HS-27A (cell line): ENCODE measurements at places on chromosomes 16 and 17.

GRCh38 chr17:49125449-49125848, 7.1 kb upstream of the B4GALNT2 start:
- DNase-seq, result no peak

GRCh38 chr17:9053406-9053805, 32.1 kb downstream of the NTN1 start:
- DNase-seq, result no peak

DNA sequence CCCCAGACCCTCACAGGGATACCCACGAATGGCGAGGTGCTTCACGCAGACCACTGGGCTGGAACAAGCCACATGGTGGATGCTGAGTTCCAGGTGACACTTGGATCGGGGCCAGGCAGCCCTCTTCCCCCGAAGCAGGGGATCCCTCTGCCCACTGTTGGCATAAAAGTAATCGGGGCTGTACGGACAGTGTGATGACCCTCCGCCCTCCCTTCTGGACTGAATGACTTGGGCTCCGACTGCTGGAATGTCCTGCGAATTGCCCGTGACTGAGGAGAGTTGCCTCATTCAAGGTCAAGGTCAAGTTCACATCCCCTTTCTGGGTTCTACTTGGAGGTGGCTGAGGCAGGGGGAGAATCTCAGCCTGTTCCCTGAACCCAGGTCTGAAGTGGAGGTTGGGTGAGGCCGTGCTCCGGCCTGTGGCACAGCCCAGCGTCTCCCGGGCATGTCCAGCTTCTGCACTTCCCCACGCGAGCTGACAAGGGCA, 28.5 kb upstream of the CREBBP start:
- DNase-seq, result no peak

DNA sequence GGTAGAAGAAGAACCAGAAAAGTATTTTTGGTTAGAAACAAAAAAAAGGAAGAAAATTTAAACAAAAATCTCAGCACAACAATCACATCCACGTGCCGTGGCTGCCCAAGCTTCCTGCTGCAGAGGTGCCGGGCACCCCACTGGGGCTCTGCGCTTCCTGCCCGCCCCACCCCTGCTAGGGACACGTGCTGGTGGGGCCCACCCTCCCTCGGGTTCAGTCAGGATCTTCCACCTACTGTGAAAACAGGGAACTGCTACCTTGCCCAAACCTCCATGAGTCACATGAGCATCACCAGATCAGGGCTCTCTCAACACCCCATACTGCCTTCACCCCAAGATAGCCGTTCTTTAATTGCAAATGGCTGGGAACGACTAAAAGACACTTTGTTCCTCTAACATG, 24.4 kb upstream of the CYTH1 start:
- DNase-seq, result no peak

DNA sequence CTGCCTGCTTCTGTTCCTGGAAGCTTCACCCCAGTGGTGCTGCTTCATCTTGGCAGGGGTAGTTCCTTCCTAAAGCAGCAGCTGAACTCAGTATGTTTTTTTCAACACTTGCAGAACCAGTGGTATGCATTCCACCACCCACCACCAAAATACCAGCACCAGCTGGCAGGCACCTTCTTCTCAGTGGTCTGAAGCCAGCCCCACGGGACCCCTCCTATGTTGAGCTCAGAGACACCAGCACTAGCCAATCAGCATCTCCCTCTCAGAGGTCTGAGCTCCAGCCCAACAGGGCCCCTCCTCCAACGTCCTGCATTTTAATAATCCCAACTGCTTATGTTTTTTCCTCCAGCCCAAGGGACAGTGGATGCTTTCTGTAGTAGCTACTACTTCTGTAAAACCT, 299.6 kb upstream of the CCL2 start:
- DNase-seq, result no peak

DNA sequence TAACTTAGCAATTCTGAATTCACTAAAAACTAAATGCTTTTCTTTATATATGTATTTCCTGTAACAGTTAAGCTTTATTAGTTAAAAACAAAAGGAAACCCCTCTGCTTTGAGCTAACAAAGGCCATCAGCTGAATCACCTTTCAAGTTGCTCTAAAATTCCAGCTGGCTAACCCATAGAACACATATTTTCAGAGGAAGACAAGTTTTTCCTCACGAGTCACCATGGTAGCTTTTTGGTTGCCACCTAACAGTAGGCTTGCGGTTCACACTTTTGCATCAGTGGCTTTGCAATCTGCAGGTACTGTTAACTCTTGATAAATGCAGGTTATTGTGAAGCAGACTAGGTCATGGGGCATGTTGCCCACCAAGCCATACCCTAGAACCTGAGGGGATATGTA, 57.6 kb upstream of the IRX5 start:
- no peak for DNase-seq

DNA sequence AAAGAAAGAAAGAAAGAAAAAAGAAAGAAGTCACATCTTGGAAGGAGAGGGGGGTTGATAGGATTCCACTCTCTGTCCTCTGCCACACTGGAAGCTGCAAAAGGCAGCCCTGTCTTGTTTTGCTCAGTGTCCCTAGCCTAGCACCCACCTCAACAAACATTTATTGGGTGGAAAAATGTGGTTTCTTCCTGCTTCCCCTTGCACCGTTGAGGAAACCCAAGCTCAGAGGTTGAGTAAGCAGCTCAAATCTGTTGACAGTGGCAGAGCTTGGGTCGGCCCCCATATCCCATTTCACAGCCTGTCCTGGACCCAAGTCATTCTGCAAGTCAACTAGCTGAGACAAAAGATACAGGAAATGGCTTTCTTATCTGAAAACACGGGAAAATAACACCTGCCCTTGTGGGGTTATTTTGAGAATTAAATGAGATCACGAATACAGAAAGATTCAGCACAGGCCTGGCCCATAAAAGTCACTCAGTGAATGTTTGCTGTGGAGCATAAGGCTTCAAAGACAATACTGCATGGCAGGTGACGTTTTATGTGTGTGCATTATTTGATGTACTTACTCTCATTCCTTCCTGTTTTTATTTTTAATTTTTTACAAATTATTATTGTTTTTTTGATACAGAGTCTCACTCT, 63.6 kb downstream of the SCNN1B start:
- no peak for DNase-seq

- DNase-seq, result no peak
These were observed 51.5 kb downstream of the GSG1L start for GRCh38 chr16:28011971-28012445.

DNA sequence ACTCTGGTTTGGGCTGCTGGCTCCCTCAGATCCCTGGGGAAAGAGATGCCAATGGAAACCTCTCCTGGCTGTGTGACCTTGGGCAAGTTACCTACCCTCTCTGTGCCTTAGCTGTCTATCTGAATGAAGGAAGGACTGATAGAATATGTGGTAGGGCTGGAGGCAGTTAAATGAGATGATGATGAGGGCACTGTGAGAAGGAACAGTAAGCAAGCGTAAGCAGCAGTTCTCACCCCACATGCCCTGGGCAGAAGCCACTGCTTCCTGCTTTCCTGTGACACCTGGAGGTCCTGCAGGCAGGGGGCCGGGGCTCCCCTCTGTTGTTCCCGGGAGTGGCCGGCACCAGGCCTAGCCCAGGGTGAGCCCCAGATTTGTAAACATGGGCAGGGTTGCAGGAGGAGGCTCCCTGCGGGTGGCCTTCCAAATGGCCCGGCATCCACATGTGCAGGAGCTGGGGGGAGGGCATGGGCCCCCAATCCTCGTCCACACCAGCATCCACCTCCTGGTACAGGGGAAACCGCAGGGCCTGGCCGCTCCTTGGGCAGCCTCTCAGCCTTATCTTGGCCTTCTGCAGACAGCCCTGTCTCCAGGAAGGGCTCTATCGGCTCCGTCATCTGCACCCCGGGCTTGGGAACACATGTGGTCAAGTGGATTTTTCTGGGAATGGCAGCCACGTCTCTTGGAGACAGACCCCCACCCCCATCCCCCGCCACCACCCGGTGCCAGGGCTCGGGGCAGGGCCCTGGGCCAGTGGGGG, 235.6 kb upstream of the GSE1 start:
- no peak for DNase-seq

DNA sequence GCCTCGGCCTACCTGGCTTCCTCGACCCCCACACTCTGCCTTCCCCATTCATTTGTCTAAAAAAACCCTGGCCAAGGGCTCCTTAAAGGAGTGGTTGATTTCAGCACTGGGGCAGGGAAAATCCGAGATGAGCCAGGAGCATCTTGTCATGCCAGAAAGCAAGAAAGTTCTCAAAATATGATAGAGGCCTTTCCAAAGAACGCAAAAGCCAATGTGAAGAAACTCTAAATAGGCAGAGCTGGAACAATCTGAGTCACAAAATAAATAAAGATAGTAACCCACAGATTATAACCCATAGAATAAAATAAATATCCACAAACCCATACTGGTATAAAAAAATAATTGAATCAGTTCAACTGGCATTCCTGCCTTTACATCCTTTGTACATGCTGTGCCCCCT, 192.3 kb upstream of the SALL1 start:
- DNase-seq, result no peak

GRCh38 chr16:67525176-67525860, 3.3 kb upstream of the RIPOR1 start:
- DNase-seq, result no peak

DNA sequence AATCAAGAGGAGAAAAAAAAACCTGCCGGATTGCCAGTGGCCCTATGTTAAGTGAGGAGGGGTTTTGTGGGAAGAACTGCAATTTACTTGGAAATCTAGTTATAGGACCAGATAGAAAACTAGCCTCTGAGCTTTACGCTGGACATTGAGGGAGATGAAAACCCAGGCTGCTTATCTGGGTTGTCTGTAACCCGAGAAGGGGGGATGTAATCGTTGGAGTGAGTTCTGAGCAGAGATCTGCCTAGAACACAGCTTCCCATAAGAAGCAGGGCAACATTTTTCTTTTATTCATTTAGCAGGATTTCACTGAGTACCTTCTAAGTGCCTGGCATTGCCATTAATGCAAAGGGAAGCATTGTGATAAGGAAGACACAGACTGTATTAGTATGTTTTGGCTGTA, 70.6 kb downstream of the KATNIP start:
- no peak for DNase-seq

- DNase-seq, result no peak
These were observed 47.3 kb downstream of the SMPD3 start for GRCh38 chr16:68400924-68401460.

GRCh38 chr16:1822801-1823200, 3.8 kb downstream of the HAGH start:
- DNase-seq, result no peak

- no peak for DNase-seq
These were observed 100.4 kb downstream of the COPRS start for GRCh38 chr17:31758646-31759045.

GRCh38 chr17:46160169-46160568, 33.1 kb downstream of the KANSL1 start:
- no peak for DNase-seq

DNA sequence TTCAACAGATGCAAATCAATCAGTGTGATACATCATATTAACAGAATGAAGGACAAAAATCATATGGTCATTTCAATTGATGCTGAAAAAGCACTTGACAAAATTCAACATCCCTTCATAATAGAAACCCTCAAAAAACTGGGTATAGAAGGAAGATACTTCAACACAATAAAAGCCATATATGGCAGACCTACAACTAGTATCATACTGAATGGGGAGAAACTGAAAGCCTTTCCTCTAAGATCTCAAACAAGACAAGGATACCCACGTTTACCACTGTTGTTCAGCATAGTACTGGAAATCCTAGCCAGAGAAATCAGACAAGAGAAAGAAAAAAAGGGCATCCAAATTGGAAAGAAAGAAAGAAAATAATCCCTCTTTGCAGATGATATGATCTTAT, 47.1 kb upstream of the NACA2 start:
- DNase-seq, result no peak

DNA sequence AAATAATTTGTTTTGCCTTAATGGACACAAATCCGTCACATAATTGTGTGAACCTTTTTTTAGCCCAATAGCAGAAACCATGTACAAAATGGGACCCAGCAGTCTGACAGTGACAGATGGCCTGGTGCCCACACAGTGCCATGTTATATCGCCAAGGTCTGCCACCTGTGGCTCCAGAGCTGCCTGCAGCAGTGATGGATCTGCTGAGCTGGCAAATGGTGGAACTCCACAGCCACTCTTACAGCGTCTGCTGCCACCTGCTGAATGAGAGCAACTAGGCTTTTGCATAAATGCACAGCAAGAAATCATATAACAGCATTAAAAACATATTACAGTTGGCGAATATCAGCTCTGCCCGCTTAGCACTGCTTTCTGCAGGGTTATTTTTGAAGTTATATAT, 59.4 kb downstream of the NUP93 start:
- DNase-seq, result no peak

DNA sequence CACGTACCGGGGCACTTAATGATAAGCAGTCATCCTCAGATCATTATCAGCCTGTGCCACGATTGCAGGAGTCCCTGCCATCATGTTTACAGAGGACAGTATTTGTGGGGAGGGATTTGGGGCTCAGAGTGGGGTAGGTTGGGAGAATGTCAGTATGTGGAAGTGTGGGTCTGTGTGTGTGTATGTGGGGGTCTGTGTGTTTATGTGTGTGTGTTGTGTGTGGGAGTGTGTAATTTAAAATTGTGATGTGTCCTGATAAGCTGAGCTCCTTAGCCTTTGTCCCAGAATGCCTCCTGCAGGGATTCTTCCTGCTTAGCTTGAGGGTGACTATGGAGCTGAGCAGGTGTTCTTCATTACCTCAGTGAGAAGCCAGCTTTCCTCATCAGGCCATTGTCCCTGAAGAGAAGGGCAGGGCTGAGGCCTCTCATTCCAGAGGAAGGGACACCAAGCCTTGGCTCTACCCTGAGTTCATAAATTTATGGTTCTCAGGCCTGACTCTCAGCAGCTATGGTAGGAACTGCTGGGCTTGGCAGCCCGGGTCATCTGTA, 13.5 kb upstream of the EFCAB13 start:
- DNase-seq, result no peak

DNA sequence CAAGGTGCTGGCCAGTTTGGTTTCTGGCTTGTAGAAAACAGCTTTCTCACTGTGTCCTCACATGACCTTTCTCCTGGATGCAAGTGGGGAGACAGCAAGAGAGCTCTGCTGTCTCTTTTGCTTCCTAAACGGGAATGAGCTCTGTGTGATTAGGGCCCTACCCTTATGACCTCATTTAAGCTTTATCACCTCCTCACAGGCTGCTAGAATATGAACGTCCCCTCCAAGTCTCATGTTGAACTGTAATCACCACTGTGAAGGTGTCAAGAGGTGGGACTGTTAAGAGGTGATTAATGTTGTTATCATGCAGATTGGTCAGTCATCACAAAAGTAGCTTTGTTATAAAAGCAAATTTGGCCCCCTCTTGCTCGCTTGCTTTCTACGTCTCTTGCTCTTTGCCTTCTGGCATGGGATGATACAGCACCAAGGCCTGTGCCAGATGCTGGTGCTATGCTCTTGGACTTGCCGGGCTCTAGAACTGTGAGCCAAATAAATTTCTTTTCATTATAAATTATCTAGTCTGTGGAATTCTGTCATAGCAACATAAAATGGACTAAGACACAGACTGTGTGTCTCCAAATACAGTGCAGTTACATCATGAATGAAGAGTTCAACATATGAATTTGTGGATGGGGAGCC, 14.8 kb upstream of the POLR3E start:
- DNase-seq, result no peak
